GM23338 (cell line): ENCODE measurements at places on chromosomes 7 and 10. TPM values are rescaled to one million over a fixed set of nuclear protein-coding genes. Genes with fewer than 3 reads are reported as not detected.

- no peak for DNase-seq
Observed at GRCh38 chr7:47552621-47553020, 29.3 kb downstream of the TNS3 start.

- DNase-seq, result no peak
Observed at GRCh38 chr10:33986016-33986415, 651.5 kb upstream of the NRP1 start.

- DNase-seq, result peak; percentile 87
Observed at GRCh38 chr10:62610649-62611229, 193.8 kb upstream of the ADO start.

DNA sequence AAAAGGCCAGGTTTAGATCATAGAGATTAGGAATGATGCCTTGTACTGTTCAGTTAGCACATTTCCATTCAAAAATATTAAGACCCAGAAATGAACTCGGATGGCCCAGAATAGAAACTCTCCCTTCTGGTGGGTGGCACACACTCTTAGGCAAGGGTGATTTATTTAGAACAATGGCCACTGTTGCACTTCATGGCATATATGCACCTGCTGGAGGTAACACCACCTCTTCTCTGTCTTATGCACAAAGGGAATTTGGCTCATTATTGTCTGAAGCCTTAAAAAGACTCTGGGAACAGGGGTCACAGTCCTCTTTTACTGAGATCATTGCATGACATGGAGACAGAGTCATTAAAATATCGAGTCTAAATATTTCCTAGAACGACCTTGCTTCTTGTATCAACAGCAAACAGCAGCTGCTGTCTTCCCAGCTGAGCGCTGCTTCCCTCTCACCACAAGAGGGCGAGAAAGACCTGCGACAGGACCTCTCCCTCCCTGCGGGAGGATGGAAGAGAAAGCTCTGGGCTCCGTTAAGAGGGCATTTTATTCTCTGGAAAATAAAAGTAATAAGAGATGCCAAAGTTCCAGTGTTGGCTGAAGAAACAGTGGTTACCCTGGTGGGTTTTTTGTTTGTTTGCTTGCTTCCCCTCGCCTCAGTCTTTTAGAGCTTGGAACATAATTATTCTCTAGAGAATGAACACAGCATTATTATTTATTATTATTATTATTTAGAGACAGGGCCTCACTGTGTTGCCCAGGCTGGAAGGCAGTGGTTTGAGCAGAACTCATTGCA is 13.5 kb upstream of the BAMBI start:
- peak; percentile 91 for DNase-seq

GRCh38 chr10:122127943-122128342 is 139.0 kb downstream of the TACC2 start:
- DNase-seq, result no peak

DNA sequence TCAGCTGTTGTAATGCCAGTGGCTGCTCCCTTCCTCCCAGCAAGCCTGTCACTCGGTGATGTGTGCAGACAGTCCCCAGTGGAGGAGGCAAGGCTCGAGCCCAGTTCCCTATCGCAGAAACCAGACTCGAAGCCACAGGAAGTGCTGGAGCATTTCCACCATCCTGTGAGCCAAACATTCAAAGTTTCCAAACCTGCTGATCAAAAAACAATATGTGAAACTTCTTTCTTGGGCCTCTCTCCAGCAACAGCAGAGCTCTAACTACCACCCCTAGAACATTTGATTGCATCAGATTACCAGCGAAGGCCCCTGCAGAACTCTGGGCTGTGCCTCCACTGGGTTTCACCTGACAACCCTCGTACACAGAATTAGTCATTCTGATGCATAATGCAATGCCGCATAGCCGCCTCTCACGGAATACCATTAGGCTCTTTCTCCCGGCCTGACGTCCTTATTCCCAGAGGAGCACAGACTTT is 94.0 kb downstream of the ELMO1 start:
- DNase-seq, result no peak

AKR1D1 gene
- not detected in 2 replicates for polyA plus RNA-seq

- no peak for DNase-seq
Observed at GRCh38 chr10:51896849-51897248, 197.5 kb upstream of the CSTF2T start.

SOSTDC1 gene
- polyA plus RNA-seq, result 0.64 and 1.0 TPM in 2 replicates

MKI67 gene
- 88.7 and 103 TPM in 2 replicates for polyA plus RNA-seq

DNA sequence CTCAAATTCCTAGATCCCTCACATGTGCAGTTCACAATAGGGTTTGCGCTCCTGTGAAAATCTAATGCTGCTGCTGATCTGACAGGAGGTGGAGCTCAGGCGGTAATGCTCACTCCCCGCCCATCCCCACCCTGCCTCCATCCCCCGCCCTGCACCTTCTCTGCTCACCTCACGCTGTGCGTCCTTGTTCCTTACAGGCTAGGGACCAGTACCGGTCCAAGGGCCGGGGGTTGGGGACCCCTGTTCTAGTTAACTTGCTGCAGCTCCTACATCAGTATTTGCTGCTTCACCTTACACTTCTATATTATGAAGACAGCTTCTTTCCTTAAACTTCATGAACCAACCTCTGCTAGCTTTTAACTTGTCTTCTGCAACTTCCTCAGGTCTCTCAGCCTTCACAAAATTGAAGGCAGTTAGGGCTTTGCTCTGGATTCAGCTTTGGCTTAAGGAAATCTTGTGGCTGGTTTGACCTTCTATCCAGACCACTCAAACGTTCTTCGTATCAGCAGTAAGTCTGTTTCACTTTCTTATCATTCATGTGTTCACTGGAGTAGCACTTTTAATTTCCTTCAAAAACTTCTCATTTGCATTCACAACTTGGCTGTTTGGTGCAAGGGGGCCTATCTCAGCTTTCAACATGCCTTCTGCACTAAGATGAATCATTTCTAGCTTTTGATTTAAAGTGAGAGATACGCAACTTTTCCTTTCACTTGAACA is 1.7 kb upstream of the TNKS2 start:
- peak; percentile 72 for DNase-seq

SGCE gene
- polyA plus RNA-seq, result 53.5 and 54.8 TPM in 2 replicates

- no peak for DNase-seq
Observed at GRCh38 chr10:24929056-24929544, 23.3 kb downstream of the PRTFDC1 start.

DNA sequence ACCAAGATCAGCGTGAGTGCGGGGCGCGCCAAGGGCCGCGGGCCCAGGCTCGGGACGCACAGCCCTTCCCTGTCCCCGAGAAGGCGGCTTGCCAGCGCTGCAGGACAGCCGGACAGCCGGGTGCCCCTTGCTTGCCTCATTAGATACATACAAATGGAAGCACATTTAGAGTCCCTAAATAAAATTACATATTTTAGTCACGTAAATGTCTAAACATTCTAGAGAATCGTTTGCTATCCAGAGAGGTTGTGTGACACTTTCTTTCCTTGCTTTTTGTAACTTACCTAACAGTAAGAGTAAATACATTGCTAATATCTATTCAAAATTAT is 4.8 kb downstream of the VSTM2A start:
- DNase-seq, result no peak
